ENCODE measurements at places on chromosomes 4 and X. TPM values are rescaled to one million over a fixed set of nuclear protein-coding genes. Genes with fewer than 3 reads are reported as not detected.

HPGD gene
- not detected for total RNA-seq

JADE3 gene
- 4.3 TPM for total RNA-seq

ASB9 gene
- 2.6 TPM for total RNA-seq

USP26 gene
- not detected for total RNA-seq

CCKAR gene
- 0.43 TPM for total RNA-seq

ADAM29 gene
- total RNA-seq, result not detected

All from fibroblast of villous mesenchyme (primary cell).